NCI-H1436 treated with DMSO at 0.1 percent for 48 hours (cell line): ENCODE measurements at places on chromosomes 1 and 21.

DNA sequence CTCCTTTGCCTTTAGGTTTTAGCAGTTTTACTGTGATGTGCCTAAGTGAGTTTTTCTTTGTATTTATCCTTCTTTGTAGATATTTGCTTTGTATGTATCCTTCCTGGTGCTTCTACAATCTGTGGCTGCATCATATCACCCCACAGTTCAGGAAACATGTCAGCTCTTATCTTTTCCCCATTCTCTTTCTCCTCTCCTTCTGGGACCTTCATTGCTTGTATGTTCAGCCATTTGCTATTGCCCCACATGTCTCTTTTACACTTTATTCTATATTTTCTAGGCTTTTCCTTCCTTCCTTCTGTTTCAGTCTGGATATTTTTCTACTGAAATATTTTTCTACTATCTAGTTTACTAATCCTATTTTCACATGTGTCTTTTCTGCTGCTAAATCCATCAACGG is 14.9 kb downstream of the KNCN start:
- DNase-seq, result no peak

- DNase-seq, result no peak
Measured at GRCh38 chr1:77833521-77834100, 54.2 kb downstream of the MIGA1 start.

GRCh38 chr21:35106246-35106835 is 57.2 kb upstream of the RUNX1 start:
- no peak for DNase-seq

DNA sequence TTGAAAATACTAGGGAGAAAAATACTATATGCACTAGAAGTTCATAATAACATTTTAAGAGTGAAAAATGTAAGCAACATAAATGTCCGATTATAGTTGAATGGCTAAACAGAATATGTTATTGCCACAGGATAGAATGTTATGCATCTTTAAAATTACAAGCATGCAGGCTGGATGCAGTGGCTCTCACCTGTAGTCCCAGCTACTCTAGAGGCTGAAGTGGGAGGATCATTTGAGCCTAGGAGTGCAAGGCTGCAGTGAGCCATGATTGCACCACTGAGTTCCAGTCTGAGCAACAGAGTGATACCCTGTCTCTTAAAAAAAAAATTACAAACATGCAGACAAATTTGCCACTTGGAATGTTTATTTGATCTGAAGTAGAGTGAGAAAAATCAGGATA is 3.0 kb upstream of the BATF3 start:
- no peak for DNase-seq

- no peak for DNase-seq
Measured at GRCh38 chr1:247209396-247209795, 37.6 kb upstream of the ZNF124 start.

DNA sequence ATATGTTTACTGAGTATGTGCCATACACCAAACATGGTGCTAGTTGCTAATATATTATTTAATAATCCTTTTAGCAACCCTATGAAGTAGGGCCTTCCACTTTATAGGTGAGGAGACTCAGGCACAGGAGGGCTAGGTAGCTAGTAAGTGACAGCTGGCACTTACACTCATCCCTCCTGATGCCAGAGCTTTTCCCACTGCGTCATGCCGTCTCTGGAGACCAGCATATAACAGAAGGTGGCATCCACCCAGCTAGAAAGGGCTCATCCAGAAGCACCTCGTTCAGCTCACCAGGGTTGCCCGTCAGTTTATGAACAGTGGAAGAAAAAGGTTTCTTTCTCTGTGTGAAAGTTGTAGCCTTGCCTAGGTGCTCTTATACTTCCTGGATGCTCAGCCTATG is 108.9 kb downstream of the NOS1AP start:
- no peak for DNase-seq

- no peak for DNase-seq
Measured at GRCh38 chr1:232017057-232017456, 390.5 kb downstream of the DISC1 start.

DNA sequence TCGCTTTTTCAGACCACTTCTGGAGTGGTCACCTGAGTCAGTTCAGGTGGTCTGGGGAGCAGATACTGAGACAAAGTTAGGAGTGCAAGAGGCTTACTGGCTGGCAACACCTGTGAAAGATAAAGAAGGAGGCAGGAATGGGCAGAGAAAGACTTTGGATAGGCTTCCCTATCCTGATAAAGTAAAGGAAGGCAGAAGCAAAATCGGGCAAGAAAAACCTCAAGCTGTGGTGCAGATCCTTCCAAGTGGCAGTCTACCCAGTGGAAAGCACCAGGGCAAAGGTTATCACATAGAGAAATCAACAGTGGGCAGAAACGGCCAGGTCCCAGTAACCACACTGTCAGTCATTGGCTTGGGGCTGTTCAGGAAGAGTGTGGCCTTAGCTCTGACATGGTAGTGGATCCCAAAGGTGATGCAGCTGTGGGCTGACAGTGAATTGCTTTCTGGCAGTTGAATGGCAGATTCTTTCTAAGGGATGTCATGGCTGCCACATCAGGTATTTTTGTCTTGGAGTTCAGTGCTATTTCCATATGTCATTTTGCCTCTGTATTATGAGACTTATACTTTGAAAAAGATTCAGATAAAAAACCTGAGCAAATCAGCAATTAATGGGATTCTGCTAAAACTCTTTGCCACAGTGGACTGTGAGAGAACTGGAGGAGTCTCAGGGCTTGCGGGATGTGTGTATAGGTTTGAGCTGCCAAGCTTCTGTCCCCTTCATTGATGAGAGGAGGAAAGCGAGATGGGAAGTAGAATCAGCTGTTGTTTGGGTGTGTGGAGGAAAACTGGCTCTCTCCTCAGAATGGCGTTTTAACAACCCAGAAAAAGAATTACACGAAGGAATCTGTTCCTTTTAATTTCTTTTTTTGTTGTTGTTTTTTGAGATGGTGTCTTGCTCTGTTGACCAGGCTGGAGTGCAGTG is 8.1 kb upstream of the CGN start:
- no peak for DNase-seq

- DNase-seq, result no peak
Measured at GRCh38 chr1:112852276-112852675, 103.7 kb downstream of the SLC16A1 start.

- DNase-seq, result no peak
Measured at GRCh38 chr1:156733989-156734584, 5.5 kb upstream of the ISG20L2 start.

- no peak for DNase-seq
Measured at GRCh38 chr1:51570063-51570710, 46.7 kb upstream of the OSBPL9 start.

GRCh38 chr1:151729966-151730291 is 8.6 kb downstream of the RIIAD1 start:
- no peak for DNase-seq

DNA sequence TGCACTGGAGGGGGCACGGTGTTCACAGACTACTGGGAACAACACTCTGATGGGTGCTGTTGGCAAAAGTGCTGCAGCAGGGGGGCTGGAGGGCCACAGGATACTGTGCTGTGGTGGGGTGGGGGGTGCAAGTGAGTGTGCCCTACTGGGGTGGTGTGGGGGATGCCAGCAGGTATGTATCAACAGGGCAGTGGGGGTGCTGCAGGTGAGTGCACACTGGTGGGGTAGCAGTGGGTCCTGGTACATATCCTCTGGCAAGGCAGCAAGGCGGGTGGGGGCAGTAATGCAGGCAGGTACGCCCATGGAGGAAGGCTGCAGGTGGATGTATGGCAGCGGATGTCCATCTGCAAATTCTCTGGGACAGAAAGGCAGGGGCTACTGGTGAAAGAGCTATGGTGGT is 48.8 kb upstream of the CD53 start:
- DNase-seq, result no peak

DNA sequence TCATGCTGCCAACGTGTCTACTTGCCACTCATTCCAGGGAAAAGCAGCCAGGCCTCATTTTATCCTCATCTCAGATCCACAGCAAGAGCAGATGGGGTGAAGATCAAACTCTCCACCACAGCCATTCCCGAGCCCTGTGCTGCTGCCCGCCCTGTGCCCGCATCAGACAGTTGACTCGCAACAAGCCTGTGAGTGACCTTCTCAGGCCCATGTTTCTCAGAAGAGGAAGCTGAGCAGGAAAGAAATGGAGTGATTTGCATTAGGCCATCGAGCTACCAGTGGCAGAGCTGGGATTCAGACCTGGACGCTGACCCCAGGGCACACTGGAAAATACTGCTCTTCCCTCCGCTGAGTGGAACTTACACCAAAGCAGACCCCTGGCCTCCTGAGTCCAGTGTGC is 1.2 kb downstream of the CNR2 start:
- no peak for DNase-seq

GRCh38 chr1:5986018-5986417 is 6.2 kb downstream of the NPHP4 start:
- DNase-seq, result no peak

DNA sequence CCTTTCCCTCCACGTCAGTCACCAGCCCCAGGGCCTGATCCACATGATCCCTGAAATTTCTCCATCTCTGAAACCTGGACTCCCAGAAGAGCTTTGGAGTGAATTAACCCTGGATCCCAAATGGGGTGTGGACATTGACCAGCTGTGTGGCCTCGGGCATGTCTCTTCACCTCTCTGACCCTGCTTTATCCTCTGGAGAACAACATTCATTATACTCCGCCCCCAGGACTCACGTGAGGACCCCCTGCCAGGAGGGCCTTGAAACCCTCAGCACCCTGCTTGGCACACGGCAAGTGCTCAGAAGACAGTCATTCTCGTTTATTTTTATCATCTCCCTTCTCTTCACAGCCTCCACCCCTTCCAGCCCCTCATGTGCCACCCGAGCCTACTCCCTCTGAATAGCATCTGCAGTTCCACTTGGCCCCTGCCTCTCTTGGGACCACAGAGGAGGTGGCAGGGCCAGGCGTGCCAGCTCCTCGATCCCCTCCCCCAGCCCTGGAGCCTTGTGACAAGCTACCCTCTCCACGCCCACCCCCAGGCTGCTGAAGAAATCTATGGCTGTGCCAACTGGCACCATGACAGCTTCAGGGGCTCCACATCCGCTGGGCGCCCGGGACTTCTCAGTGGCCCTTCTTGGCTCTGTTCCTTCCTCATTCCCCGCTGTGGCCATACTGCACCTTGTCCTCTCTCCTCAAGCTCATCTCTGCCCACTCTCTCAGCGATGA is 18.0 kb downstream of the ADGRB2 start:
- DNase-seq, result no peak
